Endodermal cell (in vitro differentiated cells): ENCODE measurements at places on chromosomes 11 and 22.

DNA sequence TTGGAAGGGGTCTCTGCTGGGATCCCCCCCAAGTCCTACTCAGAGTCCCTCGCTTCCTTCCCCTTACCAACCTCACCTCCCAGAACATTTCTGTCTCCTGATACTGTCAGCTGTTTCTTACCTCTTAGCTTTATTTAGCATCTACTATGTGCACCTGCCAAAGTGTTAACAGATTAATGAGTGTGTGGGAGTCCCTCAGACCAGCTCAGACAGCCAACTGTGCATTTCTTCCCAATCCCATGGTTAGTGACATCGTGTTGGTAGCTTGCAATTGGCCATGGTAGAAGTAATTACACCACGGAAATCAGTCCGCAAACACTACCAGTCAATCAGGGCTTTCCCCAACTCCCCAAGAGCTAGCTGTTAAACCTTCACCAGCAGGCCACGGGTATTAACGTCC lies 150.6 kb downstream of the DSCAML1 start:
- DNase-seq = no peak

DNA sequence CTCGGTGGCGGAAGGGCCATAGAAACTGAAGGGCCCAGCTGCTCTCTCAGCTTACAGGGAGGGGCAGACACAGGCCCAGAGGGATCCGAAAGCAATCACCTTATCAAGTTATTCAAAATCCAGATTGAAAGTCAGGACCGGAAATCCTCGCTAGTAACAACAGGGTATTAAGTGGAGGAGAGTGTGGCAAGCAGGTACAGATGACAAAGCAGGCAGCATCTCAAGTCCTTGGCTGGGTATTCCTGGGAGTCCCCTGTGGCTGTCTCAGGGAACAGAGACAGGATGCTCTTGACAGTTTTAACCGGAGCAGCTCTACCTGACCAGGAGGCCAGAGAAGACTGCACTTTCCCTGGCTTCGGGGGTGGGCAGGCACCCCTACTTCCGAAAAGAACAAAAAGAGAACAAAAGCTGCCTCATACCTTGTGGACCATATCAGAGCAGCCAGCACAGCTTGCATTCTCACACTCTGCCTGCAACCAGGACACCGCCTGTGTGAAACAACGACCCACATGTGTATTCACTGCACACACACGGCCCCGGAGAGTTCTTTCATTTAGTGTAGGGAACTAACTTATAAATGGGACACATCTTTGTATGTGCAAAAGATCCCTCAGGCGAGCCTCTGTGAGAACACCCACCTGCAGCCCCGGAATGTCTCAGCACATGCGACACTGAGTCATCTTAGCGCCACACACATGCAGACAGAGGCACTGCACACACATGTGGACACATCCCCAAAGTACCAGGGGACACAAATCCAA lies 78.3 kb downstream of the MICAL3 start:
- no peak for DNase-seq

DNA sequence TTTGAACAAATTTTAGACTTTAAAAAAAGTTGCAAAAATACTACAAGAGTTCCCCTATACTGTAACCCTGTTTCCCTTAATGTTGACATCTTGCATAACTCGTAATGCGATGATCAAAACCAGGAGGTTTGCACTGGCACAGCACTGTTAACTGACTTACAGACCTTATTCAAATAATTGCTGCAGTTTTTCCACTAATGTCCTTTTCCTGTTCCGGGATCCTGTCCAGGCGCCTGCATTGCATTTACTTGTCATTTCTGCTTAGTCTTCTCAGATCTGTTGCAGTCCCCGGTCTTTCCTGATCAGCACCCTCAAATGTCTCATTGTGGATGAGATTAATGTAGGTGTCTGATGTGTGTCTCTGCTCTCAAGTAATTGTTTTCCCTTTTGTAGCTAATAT lies 32.0 kb downstream of the APLP2 start:
- no peak for DNase-seq

GRCh38 chr11:119092880-119093842 lies 8.5 kb downstream of the HMBS start:
- DNase-seq = no peak

GRCh38 chr11:110737593-110737992 lies 25.4 kb upstream of the ARHGAP20 start:
- DNase-seq = no peak

DNA sequence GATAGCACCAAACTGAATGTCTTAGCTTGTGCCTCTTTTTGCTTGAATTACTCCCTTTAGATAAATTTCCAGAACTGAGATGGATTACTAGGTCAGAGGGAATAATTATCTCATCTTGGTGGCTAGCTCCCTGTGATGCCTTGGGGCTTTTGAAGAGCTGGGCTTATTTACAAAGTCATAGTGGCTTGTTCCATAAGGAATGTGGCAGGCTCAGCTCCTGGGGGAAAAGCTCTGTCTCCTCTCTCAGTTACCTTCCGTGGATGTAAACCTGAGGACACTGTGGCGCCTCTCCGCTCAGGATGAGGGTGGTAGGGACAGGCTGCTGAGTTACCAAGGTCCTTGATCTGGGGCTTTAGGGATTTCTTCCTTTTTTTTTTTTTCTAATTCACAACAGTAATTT lies 121.7 kb downstream of the PARVA start:
- no peak for DNase-seq

DNA sequence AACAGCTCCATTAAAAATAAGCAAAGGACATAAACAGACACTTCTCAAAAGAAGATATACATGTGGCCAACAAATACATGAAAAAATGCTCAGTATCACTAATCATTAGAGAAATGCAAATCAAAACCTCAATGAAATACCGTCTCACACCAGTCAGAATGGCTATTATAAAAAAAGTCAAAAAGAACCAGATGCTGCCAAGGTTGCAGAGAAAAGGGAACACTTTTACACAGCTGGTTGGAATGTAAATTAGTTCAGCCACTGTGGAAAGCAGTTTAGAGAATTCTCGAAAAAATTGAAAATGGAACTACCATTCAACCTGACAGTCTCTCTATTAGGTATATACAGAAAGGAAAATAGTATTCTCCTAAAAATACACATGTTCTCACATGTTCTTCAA lies 102.4 kb upstream of the FIBIN start:
- DNase-seq = no peak

DNA sequence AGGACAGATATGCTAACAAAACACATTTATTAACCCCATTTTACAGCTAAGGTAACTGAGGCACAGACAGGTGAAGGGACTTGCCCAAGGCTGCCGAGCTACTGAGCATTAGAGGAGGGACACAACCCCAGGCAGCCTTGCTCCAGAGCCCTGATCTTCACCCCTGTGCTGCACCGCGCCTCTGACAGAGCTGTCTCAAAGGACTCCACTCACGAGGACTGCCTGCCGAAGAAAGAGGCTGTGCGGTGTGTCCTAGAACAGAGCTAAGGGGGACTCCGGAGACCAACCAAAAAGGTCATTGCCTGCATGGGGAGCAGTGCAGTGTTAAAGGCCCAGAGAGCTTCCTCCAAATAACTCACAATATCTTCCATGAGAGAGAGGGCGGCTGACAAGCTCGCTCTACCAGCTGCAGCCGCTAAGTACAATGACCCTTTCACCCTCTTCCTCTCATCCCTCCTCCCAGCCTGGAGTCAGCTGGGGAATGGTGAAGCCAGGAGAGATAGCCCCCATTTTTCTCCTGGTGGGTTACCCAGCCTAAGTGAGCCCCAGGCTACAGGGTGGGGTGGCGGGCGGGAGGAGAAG lies 119.2 kb downstream of the DSCAML1 start:
- DNase-seq = no peak

DNA sequence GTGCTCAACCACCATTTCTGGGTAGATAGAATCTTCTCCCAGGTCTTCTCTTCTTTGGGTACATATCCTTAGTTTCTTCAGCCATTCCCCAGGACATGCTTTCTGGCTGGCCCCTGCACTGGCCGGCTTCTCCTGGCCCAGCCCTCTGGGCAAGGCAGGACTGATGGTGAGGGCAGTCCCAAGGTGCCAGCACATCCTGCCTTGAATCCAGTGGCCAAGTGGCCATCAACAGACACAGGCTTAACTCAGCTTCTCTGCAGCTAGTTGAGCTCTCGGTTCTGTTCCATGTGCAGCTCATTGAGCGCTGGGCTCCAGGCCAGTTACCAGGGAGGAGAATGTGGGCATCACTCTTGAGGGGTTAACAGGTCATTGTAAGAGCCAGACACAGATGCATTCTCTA lies 17.6 kb downstream of the SMIM38 start:
- no peak for DNase-seq

- no peak for DNase-seq
These were observed 15.1 kb upstream of the MTMR3 start for GRCh38 chr22:29867851-29868250.

- DNase-seq = no peak
These were observed 654.9 kb upstream of the CCDC90B start for GRCh38 chr11:83941050-83941449.

GRCh38 chr11:128893578-128894285 lies 2.6 kb downstream of the KCNJ5 start:
- DNase-seq = no peak

GRCh38 chr22:49879871-49880270 lies 26.2 kb downstream of the ZBED4 start:
- DNase-seq = no peak
